Stimulated activated naive CD8-positive, alpha-beta T cell treated with anti-CD3 and anti-CD28 coated beads, Interleukin-15, amount 100 ng/mL, for 72 hours (primary cell): ENCODE measurements at places on chromosomes 13 and 19.

- DNase-seq, result no peak
Measured at GRCh38 chr19:39167461-39168257, 29.1 kb upstream of the NCCRP1 start.

DNA sequence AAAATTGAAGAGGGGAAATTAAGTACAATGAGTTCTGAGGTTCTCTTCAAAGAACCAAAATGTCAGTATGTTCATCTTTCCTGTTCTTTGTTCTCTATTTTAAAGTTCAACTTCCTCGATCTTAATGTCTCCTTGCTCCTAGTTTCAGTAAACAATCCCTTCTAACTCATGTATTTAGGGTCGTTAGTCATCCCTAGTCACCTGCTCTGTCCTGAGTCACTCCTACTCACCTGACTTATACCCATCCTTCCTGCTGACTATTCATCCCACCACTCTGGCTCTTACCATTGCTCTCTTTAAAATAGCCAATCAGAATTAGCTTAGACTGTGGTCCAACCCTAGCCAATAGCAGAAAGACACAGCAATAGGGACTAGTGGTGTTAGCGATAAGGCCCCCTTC lies 24.3 kb downstream of the ZNF90 start:
- no peak for DNase-seq

- no peak for DNase-seq
Measured at GRCh38 chr19:2633693-2634075, 68.8 kb downstream of the GNG7 start.

DNA sequence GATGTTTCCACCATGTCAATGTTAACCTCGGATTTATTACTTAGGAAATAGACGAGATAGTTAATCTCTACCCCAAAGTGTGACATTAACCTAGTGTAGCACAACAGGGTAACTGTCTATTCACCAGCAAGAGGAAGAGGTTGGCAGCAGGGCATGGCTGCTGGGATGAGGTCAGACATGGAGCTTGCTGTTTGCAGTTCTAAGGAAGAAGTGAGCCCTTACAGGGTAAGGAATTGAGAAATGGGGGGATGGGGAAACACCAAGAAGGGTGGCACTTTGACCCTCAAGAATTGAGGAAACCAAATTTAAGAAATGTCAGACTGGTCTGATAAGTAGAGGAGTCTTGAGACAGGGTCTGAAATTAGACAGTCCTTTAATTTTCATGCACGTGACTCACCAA lies 62.4 kb downstream of the MBD3L2B start:
- DNase-seq, result no peak

- no peak for DNase-seq
Measured at GRCh38 chr13:40178130-40178529, 488.3 kb downstream of the FOXO1 start.

DNA sequence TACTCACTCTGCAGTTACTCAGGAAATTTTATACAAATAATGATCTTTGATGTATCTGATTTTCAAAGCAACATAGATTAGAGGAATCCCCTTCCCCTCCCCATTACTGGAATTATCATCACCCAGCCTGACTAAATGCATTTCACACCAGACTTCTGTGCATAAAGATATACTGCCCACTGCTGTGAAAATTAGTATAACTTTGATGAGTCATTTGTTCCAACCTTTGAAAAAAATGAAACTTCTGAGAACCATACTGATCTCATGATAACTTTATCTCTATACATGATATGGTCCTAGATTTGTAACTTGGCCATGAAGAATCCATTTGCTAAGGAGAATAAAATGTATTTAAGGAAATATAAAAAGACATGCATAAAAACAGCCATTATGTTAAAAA lies 63.9 kb downstream of the GPC6 start:
- no peak for DNase-seq

DNA sequence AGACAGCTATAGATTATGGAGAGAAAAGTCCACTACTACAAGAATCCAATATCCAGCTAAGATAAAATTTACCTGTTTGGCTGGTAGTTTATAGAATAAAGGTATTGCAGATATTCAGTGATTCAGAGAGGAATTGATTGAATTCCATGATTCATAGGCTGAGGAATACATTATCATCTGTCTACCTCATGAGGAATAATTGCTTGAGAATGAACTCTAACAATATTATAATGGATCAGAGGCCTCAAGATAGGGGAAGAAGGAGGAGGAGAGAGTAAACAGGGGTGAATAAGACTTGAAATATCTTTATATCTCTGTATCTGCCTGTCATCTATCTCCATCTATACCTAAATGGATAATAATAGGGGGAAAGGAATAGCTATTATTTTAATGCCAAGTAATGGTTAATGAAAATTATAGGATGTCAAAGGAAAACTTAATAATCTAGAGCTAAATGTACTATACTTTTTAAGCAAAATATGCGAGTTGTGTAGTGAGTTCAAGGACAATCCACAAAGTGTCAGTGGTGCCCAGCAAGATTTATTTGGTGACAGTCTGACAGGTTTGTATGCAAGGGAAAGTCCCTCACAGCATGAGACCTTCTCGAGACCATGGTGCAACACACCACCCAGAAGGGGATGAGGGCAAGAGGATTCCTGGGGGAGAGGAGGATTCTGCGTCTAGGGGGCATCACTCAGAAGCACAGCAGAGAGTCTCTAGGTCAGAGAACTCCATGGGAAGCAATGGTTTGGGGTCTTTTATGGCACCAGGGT lies 224.5 kb downstream of the GPC5 start:
- no peak for DNase-seq

DNA sequence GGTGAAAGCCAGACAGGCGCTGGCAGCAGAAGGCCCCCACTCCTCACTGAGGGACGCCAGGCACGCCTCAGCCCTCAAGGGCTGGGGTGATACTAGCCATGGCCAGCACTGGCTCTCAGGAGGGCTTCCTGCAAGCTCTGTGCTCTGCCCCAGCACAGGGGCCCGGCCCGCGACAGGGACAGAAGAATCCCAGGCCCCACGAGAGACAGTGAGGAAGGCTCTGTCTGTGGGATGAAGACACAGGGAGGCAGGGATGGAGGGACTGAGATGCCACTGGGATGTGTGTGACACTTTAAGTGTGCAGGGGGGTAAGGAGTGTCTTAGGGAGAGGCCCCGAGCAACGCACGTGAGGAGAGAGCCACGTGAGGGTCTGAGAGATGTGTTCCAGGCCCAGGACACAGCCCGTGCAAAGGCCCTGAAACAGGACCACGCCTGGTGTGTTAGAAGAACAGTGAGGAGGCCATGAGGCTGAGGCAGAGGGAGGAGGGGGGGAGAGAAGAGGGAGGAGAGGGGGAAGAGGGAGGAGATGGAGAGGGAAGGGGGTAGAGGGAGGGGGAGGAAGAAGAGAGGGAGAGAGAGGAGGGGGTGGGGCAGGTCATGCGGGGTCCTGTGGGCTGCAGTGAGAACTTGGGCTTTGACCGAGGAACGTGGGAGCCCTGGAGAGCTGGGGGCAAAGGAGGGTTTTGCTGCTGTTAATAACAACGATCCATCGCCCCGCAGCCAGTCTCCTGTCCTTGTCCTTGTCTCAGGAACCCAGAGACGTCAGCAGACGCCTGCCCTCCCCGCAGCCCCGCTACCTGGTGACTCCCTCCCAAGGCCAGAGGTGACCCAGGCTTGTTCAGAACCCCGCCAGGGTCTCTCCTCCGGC lies 7.2 kb downstream of the RPL36 start:
- DNase-seq, result no peak

- no peak for DNase-seq
Measured at GRCh38 chr13:91643394-91643793, 245.0 kb downstream of the GPC5 start.

- DNase-seq, result no peak
Measured at GRCh38 chr19:48681127-48681470, 8.3 kb upstream of the NTN5 start.

DNA sequence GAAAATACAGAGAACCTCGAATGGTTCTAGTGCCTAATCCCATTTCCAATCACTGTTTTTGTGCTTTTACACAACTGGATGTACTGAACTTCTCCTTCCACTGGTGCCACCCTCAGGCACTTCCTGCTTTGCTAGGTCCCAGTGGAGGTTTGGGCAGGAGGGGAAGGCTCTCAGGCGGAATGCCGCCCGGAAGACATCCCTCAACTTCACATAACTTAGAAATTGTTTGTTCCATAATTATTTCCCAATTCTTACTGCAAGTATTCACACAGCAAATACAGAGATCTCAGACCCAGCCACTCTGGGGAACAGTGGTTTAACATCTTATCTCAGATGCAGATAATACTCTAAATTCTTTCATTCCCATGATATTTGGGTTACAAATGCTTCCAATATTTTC lies 195.7 kb upstream of the IPO5 start:
- no peak for DNase-seq

DNA sequence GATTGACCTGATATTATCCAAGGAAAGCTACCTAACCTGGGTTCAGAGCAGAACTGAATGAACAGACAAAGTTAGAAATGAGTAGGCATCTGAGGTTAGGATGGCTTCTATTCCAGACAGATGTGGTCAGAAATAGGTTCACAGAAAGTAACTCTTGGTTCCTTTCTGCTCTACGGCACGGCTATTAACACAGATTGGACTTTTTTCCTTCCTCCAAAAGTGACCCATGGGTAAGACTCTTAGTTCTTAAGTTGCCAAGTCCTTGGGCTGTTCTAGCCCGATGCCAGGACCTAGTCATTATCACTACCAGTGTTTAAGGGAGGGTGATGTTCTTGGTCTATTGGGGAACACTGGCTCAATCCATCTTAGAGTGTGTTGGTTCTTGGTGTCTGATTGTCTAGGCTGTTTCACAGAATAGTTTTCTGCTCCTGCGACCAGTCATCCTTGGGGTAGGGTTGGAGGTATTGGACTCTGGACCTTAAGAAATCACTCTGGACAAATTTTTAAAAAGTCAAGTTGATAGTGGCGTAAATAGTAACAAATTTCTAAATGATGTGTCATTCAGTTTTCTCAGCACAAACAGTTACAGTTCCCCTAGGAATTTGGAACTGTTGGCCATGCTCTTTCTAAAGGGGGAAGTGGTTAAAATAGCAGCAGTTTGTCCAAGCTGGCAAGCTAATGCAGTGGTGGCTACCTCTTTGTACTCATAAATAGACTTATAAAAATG lies 60.1 kb upstream of the MYCBP2 start:
- DNase-seq, result no peak

DNA sequence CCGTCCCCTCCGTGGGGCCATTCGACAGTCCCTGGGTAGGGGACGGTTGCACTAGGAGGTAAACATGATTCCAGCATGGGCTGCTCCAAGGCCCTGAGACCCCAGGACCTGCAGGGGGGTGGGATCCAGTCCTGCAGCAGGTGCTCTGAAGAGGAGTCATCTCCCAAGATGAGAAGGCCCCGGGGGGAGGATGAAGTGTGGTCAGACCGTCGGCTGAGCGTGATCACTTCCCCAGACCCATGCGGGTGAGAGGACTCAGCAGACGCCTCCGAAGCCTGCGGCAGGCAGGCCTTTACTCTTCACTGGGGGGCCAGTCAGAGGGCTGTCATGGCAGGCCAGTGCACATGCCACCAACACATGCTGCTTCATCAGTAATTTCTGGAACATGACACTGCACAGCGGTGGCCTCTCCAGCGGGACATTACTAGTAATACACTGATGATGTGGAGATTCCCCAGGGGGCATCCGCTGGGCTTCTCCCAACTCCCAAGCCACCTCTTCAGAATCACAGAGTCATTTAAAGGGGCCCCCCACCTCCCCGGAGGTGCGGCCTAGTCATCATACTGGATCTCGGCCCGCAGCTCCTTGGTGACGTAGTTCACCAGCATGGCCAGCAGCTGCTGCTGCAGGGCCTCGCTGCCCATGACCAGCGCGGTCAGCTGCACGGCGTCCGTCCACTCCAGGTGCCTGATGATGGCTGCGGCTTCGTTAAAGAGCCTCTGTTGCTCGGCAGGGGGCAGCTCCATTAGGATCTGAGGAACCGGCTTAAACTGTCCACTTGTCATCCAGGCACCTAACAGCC lies 12.7 kb downstream of the C19orf12 start:
- DNase-seq, result no peak

GRCh38 chr13:49669735-49670309 lies 21.5 kb downstream of the EBPL start:
- no peak for DNase-seq

DNA sequence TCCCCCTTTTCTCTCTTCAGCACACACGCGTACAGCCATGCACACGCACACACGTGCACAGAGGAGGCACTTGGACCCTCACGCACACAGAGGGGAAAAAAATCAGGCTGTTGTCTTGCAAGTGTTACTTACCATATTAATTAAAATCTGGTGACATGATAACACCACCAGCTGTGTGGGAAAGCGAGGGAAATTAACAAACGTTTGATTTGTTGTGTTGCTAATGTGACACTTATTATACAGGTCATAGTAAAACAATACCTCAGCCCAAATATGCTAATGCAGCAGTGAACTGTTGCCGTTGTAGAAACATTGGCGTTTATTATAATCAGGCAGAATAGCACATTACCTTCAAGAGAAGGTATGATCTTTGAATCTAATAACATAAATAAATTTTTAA lies 211.7 kb downstream of the TEX29 start:
- no peak for DNase-seq

DNA sequence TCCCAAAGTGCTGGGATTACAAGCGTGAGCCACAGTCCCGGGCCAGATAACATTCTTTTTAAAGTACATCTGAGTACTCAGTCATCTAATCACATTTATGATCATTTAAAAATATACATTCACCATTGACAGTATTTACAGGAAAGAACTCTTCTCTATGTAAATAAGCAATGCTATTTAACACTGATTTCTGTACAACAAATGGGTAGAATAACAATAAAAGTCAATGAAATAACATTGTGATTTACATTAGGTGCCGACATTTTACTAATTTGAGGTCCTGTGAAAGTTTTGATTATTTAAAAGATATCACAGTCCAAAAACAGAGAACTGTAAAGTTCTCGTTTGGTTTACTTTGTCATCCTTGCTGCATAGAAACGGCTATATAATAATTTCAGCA lies 1763.7 kb downstream of the SLITRK1 start:
- no peak for DNase-seq

GRCh38 chr13:44230736-44231135 lies 142.9 kb upstream of the SERP2 start:
- no peak for DNase-seq

DNA sequence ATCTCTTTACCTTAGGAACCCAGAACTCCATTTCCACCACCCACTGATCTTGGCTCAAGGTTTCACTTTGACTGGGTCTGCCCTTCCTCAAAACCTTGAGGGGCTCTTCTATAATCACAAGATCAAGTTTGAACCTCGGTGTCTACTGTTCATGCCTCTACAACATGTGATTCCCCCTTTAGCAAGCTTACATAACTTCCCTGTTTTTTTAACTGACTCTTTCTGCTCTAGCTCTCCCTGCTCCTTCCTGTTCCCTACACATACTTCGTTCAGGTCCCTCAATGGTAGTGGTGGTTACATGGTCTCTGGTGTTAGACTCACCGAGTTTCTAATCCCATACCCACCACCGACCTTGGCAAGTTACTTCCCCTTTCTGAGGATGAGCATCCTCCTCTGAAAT lies 26.7 kb downstream of the CEACAM8 start:
- no peak for DNase-seq

GRCh38 chr13:30779016-30779415 lies 43.7 kb downstream of the ALOX5AP start:
- no peak for DNase-seq

DNA sequence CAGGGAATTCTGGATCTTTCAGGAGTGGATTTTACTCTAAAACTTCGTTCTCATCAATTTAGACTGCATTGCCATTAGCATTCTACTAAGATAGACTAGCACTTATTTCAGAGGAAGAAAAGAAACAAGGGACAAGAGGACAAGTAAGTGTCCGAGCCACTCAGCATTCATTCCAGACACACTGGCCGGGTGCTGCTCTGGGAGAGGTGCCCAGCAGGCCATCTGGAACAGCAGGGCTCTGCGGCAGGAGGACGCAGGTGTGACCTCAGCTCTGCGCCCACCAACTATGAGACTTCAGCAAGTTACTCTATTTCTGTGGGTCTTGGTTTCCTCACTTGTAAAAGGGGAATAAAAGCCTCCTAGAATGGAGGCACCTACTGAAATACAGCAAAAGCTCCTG lies 4.2 kb downstream of the EPS15L1 start:
- DNase-seq, result no peak
